ENCODE measurements at places on chromosomes 2 and 18.

DNA sequence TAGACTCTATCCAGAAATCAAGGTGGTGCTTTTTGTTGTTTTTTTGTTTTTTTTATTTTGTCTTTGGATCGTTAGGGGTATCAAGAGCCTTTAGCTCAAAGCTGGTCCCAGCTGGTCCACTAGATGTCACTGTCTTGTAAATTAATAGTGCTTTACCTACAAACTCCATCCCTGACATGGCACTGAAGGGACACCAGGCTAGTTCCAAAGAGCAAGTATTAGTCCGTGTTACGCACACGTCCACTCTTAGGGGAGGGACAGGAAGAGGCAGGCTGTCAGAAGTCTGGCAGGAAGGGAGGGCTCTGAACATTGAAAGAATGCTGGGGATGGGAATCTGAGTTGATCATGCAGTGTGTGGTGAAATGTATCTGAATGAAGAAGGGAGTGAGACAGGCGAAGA lies 85.9 kb upstream of the CCBE1 start:
- peak; percentile 19 for DNase-seq

GRCh38 chr18:57431467-57432080 lies 3.6 kb upstream of the ONECUT2 start:
- no peak for DNase-seq

GRCh38 chr2:225637259-225637658 lies 237.7 kb downstream of the NYAP2 start:
- no peak for DNase-seq

- DNase-seq, result no peak
These were observed 362 bp upstream of the PSTPIP2 start for GRCh38 chr18:46072376-46072867.

GRCh38 chr2:176138923-176139660 lies 9.6 kb downstream of the HOXD8 start:
- DNase-seq, result no peak

- no peak for DNase-seq
These were observed 100.7 kb downstream of the MYT1L start for GRCh38 chr2:2230433-2230817.

GRCh38 chr2:177402096-177402495 lies 9.5 kb downstream of the AGPS start:
- no peak for DNase-seq

DNA sequence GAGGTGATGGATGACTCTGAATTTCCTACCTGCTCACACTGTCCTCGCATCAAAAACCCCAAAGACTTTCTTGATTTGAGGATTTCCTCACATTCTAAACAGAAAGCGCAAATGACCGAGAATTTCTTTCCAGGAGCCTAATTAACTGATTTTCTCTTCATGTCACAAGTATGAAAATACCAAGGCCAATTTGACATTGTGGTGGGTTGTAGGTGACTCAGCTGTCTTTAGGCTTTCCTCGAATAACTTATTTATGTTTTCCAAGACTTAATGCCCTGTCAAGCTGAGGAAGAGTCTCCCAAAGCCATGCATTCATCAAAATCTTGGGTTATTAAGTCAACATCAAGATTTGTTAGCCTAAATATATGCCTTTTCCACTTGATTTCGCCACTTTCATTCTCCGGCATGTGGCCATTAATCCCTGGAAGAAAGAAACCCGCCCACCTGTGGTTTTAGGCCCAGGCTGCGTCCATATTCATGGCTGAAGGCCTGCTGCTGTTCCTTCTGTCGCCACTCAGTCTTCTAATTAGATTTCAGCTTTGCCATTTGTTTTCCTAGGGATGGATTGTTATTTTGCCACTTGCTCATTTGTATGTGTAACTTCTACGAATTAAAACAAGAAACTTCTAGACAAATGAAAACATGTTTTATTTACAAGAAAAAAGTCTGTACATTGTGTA lies 84.9 kb downstream of the ST6GAL2 start:
- DNase-seq, result no peak

GRCh38 chr2:11669454-11670291 lies at the start of gene NTSR2:
TSS of gene NTSR2 (minus strand) at chr2:11670195. CDS start at chr2:11670129, 66 bp downstream.
- DNase-seq, result peak; percentile 36

DNA sequence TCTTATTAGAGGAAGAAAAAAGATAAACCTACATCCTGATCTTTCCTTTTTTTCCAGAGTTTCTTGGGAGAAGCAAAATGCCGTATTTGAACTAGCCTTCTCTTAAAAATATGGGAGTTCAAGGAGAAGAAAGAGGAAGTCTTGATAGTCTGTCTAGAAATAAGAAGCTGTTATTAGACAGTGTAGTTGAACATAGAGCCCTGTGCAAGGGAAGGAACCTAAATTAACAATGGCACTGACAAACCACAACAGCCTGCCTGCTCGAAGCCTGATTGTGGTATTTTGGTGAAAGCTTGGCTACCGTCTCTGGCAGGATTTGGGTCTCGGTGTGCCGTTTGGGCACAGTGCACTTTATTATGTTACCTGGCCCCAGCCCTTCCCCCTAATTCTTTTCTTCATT lies 17.1 kb downstream of the SMARCAL1 start:
- no peak for DNase-seq

- peak; percentile 36 for DNase-seq
These were observed 257.1 kb downstream of the MYO3B start for GRCh38 chr2:170434900-170435621.

GRCh38 chr2:171512014-171512413 lies 10.3 kb upstream of the CYBRD1 start:
- DNase-seq, result no peak

GRCh38 chr2:173606619-173607248 lies 252.1 kb downstream of the CDCA7 start:
- DNase-seq, result no peak

DNA sequence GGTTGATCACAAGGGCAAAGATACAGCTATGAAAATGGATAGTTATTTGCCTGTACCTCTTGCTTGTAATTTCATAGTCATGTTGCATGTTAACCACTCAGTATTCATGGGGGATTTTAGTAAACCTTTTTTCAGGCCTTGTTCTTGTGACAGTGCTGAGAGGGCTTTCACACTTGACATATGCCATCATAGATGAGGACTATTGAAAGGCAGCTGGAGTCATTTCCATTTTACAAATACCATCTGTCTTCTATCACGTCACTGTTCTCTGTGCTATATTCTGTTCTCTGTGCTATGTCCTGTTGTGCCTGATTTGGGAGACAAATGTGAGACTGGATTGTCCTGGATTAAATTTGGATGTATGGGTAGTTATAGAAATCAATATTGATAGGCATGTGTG lies 131.7 kb downstream of the LYPD6B start:
- no peak for DNase-seq

GRCh38 chr2:110800611-110801402 lies 68.4 kb downstream of the ACOXL start:
- DNase-seq, result no peak

- no peak for DNase-seq
These were observed 120.2 kb downstream of the INHBB start for GRCh38 chr2:120465989-120466703.

GRCh38 chr2:38698467-38699003 lies 32.6 kb downstream of the GALM start:
- no peak for DNase-seq
